Muscle of arm (tissue), 14 donors: ENCODE measurements at places on chromosomes 16 and 17.

- DNase-seq, result no peak
Observed at GRCh38 chr17:6454495-6455320, 10.5 kb downstream of the PIMREG start.

- DNase-seq, result no peak
Observed at GRCh38 chr17:7557147-7557764, 1.3 kb upstream of the TNFSF13 start.

DNA sequence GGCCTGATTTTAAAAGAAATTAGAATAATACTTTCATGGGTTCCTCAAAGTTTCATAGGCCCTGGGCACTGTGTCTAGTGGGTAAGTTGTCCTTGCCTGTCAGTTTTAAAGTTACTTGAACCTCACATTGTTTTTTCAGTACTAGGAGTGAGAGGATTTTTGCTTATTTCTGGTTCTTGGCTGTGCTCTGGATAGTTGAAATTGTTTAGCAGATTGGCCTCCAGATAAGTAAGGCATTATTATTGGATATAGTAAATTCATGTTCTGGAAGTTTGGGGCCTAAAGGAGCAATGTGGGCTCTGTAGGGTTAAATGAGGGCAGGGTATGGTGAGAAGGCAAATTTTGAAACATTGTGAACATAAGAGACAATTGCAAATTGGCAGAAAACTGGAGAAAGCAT lies 78.5 kb downstream of the WNT3 start:
- DNase-seq, result no peak

DNA sequence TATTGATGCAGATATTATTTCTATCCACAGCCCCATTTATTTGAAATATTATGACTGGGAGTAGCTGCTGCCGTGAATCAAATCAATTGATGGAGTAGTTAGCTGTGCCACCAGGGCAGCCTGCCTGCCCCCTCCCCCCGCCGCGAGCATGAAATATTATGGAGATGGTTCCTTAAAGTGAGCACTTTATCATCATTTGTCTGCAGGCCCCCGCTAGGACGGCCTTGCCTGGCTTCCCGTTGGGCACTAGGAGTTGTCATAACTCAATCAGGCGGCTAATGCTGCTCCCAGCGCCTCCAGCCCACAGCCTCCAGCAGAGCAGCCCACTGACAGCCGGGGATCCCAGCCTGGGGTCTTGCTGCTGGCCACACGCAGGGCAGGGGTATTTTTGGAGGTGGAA lies 173.9 kb downstream of the SALL1 start:
- no peak for DNase-seq

- no peak for DNase-seq
Observed at GRCh38 chr17:21177854-21178600, 35.9 kb downstream of the TMEM11 start.
